ENCODE measurements at places on chromosomes 1 and 21.

DNA sequence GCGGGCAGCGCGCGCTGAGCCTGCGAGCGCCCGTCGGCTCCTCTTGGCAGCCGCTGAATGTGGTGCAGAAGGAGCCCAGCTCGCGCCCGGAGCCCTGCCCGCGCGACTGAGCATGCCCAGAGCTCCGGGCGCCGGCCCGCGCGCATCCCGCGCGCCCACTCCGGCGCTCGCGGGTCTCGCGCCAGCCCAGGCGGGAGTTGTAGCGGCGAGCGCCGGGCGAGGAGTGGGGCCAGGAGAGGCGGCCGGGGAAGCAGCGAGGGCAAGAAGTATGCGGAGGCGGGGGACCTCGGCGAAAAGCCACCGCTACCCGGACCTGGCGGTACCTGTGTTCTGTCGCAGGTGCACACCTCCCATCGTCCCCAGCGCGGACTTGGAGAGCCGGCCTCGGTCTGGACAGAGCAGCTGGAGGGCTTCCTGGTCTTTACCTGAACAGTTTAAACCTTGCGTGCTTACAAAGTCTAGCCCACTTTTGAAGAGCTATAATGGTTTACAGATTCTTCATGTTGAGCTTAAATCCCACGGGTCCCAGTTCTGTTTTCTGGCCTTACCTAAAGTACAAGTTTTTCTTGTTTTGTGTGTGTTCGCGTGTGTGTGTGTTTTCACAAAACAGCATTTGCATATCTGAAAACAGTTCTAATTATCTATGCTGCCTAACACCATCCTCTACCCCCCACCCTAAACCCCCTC, at the start of gene DDAH1:
Gene DDAH1, minus strand, starts transcription at position 61 of the 687 bp plus-strand sequence. CDS start 114 bp downstream, outside the sequence.
- DNase-seq, result no peak

GRCh38 chr1:12666141-12666735, 22.4 kb downstream of the AADACL4 start:
- no peak for DNase-seq

DNA sequence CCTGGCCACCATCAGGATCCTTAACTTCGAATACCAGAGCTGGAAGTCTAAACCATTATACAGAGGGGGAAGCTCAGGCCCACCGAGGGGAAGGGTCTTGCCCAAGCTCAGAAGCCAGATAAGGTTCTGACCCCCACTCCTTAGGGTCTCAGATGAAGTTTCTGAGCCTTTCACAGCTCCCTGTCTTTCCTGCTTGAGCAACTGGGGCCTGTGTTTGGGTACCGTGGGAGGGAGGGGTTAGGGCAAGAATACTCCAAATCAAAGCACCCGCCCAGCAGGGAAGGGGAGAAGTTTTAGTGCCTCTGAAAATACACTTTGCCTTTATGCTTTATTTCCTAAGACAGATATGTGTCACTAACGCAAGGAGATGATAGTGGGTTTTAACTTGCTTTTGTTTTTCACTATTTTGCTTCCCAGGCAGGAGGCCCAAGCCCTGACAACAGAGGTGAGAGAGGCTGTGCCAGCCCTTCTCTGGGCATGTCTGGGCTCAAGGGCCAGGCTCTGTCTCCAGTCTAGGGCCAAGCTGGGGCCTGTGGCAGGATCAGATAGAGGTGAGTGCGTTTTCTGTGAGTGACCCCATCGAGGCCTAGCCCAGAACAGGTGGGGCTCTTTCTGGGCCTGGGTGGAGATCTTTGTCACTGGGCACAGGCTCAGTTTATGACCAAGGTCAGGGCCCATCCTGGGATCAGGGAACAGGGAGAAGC, 20.5 kb upstream of the TENT5B start:
- DNase-seq, result no peak

DNA sequence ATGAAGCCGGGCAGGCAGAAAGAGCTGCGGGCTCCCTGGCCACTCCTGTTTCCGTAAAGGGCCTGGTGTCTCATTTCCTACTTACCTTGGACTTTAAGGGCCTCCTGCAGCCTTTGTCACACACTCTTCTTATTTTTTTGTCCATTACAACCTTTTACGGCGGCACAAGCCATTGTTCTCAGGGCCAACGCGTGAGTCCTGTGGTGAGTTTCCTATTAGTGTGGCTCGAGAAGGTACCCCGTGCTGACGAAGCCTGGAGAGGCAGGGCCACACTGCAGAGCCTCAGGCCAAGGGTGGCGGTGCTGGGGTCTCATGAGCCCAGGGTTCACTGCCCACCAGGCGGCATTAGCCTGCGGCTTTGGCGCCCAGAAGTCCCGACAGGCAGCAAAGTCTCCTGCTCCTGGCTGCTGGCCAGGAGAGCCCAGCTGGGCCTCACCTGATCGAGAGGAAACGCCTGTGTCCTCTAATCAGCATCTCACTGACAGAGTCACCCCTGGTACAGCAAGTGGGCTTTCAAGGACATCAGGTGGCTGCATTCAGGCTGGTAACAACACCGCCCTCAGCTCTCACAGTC, 62.0 kb downstream of the SIK1 start:
- DNase-seq, result no peak

DNA sequence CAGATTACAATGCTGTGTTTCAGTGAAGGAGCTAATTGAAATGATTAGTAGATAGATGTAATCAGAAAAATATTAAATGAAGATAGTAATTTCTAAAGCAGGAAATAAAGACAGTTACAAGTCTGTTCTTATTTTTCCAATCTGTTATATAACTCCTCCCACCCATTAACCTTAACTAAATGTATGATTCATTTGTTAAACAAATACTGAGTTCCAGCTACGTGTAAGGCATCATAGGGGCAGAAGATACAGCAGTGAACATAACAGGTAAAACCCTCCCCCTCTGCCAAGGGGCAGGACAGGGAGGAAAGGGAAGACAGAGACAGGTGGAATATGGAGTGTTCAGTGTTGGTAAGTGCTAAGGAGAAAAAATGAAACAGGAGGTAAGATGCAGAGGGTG, at the start of gene FAM177B:
Gene FAM177B, plus strand, starts transcription at position 231 of the 400 bp plus-strand sequence. CDS start 9,344 bp downstream, outside the sequence.
- DNase-seq, result no peak

DNA sequence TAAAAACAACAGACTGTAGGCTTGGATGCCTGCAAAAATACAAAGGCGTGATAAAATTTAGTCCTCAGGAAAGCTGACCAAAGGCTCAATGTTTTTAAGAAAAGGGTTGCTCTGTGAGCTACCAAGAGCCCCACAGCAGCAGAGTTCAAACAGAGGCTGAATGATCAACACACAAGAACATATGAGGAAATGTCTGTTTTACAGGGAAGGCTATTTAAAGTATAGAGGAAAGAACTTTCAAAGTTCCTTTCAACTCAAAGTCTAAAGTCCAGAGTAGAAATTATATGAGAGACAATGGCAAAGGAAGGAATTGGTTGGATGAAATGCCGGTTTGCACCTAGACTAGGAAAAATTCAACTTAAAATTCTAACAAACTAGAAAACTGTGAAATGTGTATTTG, 8.6 kb downstream of the CLSTN1 start:
- DNase-seq, result no peak

DNA sequence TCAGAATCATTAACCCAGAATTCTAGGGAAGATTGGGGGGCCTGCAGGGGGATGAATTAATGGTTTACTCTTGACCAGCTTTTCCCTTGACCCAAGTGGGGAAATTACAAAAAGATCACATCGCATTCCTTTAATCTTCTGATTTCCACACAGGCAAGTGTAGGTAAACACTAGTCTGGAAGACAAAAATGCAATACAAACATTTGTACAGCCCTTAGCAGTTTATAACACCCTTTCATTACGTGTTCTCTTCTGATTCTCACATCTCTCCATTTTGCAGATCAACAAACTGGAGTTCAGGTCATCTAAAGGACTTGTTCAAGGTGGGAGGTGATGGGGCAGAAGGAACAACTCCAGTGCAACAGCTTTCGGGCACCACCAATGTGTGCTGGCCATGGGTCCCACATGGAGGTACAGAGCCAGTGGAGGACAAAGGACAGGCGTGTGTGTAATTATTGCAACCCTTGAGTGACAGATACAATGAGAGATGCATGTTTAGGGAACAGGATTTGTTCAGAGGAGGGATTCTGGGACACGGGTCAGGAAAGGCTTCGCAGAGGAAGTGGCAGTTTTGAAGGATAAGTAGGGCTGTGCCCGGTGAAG, 20.4 kb downstream of the ATF3 start:
- DNase-seq, result no peak

DNA sequence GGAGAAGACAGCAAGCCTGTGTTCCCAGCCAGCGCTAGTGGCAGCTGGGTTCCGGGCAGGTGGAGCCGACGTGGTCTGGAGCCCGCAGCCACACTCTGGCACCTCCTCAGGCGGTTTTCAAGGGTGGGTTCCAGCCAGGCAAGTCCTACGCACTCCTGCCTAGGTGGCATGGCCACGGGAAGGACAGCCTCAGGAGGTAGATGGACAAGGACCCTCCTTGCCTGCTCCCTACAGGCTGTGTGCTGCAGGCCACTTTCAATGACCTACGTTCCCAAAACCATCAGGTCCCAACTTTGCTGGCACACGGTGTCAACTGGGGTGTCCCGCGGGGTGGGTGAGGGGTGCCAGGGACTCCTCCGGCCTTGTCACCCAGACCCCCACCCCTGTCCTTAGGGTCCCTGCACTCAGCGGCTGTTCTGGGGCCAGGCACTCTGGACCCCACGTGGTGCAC, 6.7 kb upstream of the PTGER3 start:
- no peak for DNase-seq

DNA sequence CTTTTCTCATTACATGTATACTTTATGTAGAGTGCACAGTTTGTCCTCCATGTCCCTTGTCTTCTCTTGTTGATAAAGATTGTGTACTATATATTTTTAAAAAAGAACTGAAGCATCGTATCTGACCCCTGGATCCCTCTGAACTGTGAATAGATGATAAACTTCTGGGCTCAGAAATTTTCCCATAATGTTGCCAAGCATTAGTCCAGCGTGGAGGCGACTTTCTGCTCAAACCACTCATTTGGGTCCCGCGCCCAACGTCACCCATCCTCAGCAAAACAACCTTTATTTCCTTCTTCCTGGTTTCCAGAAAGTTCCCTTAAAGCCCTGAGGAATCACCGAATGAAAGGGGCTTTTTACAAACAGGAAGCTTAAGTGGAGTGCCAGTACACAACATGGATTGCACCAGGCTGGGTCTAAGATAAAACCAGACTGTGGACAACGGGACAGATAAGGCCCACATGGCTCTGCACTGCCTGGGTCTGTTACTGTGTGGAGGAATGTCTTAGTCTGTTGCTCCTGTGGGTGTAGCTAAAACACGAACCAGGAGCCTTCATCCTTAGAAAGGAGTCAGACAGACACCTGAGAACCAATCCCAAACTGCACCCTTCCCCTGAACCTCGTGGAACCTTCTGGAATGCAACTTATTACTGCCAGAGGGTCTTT, 15.6 kb downstream of the EVA1C start:
- no peak for DNase-seq

- no peak for DNase-seq
Measured at GRCh38 chr21:41598561-41599431, 90.8 kb upstream of the TMPRSS2 start.

DNA sequence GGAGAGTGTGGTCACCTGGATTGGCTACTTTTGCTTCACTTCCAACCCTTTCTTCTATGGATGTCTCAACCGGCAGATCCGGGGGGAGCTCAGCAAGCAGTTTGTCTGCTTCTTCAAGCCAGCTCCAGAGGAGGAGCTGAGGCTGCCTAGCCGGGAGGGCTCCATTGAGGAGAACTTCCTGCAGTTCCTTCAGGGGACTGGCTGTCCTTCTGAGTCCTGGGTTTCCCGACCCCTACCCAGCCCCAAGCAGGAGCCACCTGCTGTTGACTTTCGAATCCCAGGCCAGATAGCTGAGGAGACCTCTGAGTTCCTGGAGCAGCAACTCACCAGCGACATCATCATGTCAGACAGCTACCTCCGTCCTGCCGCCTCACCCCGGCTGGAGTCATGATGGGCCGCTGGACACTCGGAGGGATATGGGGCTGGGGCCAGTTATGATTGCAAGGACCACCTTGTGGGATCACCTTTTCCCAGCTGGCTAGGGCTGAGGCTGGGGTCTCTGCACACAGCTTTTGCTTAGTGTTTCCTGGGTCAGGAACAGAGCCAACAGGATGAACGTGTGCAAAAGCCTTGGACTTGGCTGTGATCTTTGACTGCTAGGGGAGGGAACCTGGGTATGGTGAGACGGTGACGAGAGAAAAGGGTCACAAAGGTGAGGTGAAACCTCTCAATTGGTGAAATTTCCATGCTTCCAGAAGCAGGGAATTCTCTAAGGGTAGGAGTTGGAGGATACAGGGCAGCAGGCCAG, 4.3 kb upstream of the GNAI3 start:
- no peak for DNase-seq

- no peak for DNase-seq
Measured at GRCh38 chr21:42066521-42066920, 4.6 kb upstream of the UMODL1 start.

- no peak for DNase-seq
Measured at GRCh38 chr21:21146587-21147373, 148.6 kb downstream of the NCAM2 start.

- no peak for DNase-seq
Measured at GRCh38 chr1:113812661-113813135, 422 bp upstream of the RSBN1 start.

- no peak for DNase-seq
Measured at GRCh38 chr21:43278766-43279577, 110.2 kb downstream of the CRYAA start.

DNA sequence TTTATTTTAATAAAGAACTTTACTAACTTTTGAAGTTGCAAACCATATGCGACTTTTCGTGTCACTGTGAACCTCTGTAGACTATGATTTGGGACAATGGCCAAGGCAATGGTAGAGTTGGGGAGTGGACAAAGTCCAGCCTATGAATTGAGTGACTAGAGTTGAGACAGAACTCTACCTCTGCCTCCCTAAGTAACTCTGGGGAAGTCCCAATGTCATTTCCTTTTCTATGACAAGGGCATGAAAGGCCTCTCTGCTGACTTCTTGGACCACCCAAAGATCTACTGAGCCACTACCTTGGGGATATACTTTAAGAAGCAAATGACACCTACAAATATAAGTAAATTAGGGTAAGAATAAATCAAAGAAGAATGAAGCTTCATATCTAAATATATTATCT, 19.3 kb downstream of the BEND5 start:
- no peak for DNase-seq

GRCh38 chr1:152486400-152487006, 24.1 kb upstream of the LCE5A start:
- no peak for DNase-seq

- DNase-seq, result no peak
Measured at GRCh38 chr1:94110946-94111740, 9.8 kb downstream of the ABCA4 start.

DNA sequence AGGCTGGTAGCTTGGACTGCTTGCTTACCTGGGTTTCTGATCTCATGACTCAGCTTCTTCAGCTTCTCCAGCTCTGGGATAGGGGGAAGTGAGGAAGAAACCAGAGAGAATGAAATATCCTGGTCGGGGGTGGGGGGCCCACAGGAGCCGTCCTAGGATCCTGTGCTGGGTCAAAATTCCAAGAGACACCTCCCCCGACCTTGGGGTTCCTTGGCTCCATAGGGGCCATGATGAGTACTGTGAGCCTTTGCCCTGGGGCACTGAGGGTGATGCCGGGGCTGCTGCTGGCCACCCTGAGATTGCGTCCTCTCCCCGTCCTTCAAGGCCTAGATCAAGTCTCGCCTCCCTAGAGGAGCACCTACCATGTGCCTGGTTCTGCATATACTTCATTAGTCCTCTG, 40.0 kb downstream of the MYOM3 start:
- DNase-seq, result no peak

- no peak for DNase-seq
Measured at GRCh38 chr1:102790997-102791396, 317.3 kb downstream of the COL11A1 start.

GRCh38 chr1:232678185-232678886, 48.4 kb upstream of the SIPA1L2 start:
- DNase-seq, result peak; percentile 67

All from HFF-Myc (cell line).